ENCODE measurements at places on chromosomes 4 and X.

- no peak for DNase-seq
These were observed 735.3 kb upstream of the TENM3 start for GRCh38 chr4:181507938-181508337.

GRCh38 chrX:150308041-150308440, 55.1 kb upstream of the MAMLD1 start:
- no peak for DNase-seq

DNA sequence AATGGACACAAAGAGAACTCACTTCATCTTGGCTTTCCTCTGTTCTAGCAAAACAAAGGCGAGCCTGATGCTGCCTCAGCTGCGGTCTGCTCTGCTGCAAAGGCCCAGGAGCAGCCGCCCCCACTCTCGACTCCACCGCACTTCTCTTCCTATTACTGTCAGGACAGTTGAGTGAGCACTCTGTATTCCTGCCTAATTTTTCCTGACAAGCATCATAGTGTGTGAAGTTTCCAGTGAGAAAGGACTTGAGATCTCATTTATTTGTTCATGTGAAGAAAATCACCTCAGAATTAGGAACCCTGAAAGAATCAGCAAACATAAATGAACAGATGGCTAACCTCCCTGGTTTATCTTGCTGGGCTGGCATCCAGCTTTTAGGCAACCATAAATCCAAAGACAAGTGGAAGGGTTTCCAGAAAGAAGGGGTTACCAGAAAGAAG, 15.6 kb downstream of the SCARB2 start:
- no peak for DNase-seq

DNA sequence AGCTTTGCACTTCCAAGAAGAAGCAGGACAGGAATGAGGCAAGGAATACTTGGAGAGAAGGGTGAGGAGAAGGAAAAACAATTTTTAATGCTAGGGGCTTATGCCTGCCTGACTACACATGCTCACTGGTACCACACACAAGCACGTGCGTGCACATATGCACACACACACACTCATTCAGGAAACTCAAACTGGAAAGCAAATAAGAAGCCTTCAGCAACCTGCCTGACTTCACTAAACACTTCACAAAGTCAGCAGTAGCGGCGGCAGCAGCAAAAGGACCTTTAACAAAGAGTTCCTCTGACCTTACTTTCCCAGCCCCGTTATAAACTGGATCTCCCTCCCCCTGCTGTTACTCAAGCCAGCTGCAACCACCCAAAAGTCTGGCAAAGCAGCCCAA, 3.3 kb downstream of the ZDHHC9 start:
- no peak for DNase-seq

- DNase-seq: no peak
These were observed 9.9 kb downstream of the CENPC start for GRCh38 chr4:67535280-67535840.

- no peak for DNase-seq
These were observed 26.5 kb downstream of the GBA3 start for GRCh38 chr4:22719218-22719617.

- no peak for DNase-seq
These were observed 162.8 kb downstream of the FBXO8 start for GRCh38 chr4:174120446-174121295.

- no peak for DNase-seq
These were observed 49.5 kb upstream of the ENPP6 start for GRCh38 chr4:184267206-184267608.

GRCh38 chr4:55543858-55544257, 2.9 kb downstream of the CLOCK start:
- no peak for DNase-seq

GRCh38 chr4:145587088-145587754, 32.0 kb upstream of the MMAA start:
- DNase-seq: no peak

DNA sequence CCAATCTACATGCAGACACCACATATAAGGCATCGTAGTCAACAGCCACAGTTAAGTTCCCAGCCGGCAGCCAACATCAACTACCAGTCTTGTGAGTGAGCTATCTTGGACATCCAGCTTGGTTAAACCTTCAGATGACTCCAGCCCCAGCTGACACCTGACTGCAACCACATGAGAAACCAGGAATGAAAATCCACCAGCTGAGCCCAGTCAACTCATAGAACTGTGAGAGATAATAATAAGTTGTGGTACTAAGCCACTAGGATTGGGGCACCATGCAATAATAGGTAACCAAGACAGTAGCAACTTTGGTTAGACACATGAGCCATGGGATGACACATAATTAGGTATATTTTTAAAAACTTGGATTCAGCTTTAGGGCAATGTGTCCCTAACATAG, 188.1 kb upstream of the BCOR start:
- no peak for DNase-seq

DNA sequence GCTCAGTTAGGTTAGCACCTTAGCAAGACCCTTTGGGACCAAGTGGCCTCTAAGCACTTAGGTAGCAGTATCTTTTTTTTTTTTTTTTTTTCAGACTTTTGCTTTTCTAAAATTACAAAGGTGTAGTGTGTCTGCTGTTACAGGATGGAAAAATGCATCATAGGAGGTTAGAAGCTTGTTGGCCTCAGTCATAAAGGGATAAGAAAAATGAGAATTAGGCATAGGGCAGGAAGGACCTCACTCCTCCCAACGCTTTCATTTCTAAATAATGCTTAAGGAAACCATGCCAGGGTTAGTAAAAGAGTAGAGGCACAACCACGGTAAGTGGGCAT, 148.4 kb upstream of the PLAC1 start:
- no peak for DNase-seq

DNA sequence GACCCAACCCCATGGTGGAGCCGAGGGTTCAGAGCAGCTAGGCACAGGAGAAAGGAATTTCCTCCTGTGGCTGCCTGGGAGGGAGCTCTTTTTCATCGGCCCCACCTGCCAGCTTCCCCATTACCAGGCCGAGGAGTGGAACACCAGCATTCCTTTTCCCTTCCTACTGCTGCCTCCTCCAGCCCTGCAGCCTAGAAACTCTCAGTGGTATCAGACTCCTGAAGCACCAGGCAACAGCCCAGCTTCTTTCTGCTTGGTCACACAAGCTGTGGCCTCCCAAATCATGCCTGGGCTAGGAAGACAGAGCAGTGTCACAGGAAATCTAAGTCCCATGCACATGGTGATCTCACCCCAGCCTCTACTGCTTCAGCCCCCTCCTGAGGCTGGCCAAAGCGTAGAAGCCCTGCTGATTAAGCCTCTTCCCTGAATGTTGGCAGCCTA, 30.1 kb downstream of the RTL5 start:
- DNase-seq: no peak

Measured in stimulated activated CD4-positive, alpha-beta T cell treated with anti-CD3 and anti-CD28 coated beads, Interleukin-15, amount 100 ng/mL, for 48 hours (primary cell).